ENCODE measurements at places on chromosomes 3 and 15. TPM values are rescaled to one million over a fixed set of nuclear protein-coding genes. Genes with fewer than 3 reads are reported as not detected.

The VWA5B2 gene
- not detected for total RNA-seq

The TRPM1 gene
- total RNA-seq, result under 0.01 TPM

The GOLGA8T gene
- under 0.01 TPM for total RNA-seq

The FSIP1 gene
- total RNA-seq, result 2.6 TPM

The ZNF662 gene
- total RNA-seq, result 3.9 TPM

The COL6A5 gene
- total RNA-seq, result under 0.01 TPM

The C3orf20 gene
- not detected for total RNA-seq

The CCDC39 gene
- total RNA-seq, result under 0.01 TPM

GRCh38 chr15:56835718-56836171 lies 82.7 kb upstream of the TCF12 start:
- DNase-seq, result peak; percentile 49

- peak; percentile 49 for DNase-seq
Measured at GRCh38 chr15:72481015-72481659, 7.0 kb downstream of the ARIH1 start.

- no peak for DNase-seq
Measured at GRCh38 chr3:123169930-123170329, 31.8 kb upstream of the SEC22A start.

GRCh38 chr3:40828741-40829415 lies 304.1 kb downstream of the ZNF621 start:
- DNase-seq, result no peak

DNA sequence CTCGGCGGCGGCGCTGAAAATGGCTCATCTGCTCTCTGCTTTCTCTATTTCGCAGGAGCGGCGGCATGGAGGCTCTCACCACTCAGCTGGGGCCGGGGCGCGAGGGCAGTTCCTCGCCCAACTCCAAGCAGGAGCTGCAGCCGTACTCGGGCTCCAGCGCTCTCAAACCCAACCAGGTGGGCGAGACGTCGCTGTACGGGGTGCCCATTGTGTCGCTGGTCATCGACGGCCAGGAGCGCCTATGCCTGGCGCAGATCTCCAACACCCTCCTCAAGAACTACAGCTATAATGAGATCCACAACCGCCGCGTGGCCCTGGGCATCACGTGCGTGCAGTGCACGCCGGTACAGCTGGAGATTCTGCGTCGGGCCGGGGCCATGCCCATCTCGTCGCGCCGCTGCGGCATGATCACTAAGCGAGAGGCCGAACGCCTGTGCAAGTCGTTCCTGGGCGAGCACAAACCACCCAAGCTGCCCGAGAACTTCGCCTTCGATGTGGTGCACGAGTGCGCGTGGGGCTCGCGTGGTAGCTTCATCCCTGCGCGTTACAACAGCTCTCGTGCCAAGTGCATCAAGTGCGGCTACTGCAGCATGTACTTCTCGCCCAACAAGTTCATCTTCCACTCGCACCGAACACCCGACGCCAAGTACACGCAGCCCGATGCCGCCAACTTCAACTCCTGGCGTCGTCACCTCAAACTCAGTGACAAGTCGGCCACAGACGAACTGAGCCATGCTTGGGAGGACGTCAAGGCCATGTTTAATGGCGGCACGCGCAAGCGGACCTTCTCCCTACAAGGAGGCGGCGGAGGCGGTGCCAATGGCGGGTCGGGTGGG lies 790 bp downstream of the SKOR1 start:
- no peak for DNase-seq

DNA sequence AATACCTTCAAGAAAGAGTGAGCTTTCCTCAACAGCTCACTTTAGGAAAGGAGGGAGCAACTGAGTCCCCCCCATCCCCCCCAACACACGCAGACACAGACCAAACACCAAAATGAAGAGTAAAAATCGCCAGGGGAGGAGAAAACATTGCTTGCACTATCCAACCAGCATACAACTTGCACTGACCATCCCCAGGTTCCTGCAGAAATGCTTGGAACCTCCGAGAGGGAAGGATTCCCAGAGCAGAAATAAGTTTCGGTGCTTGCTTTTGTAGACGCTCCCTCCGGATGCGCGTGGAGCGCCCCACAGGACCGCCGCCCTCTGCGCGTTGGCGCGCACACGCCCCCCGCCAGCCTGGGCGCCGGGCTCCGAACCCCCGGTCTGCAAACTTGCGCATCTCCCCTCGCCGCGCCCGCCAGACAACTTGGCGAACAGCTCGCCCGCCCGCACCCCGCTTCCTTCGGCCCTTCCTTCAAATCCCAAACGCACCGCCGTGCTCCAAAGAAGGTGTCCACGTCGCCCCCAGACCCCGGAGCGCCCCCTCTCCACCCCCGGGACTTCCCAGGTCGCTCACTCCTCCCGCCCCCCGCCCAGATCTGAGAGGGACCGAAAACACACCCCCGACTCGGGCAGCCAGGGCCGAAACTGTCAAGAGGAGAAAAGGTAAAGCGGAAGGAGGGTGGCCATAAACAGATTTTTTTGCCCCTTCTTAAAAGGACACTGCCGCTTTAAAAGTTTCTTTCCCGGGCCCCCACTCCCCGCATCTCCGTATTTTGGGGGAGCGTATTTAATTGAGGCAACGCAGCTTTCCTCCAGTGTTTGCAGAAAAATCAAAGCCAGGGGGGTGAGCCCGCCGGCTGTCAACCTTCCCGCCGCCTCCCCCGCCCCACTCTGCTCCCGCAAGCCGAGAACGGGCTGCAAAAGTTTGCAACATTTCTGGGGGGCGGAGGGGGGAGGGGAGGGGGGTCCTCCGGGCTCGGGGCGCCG lies 859 bp downstream of the RORA start:
- peak; percentile 27 for DNase-seq

DNA sequence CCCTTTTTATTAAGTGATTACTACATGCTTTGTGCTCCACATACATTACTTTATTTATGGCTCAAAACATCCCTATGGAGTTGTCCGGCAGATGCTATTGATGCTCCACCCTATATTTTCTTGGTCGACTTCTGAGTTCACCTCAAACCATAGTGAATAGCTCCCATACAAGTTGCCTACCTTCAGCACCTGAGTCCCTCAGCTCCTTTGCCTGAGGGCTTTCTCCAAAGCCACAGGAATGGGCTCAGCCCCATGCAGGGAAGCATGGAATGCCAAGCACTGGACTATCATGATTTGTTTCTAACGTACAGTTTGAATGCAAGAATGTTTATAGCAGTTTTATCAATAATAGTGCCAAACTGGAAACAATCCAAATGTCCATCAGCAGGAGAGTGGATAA lies 124.8 kb upstream of the TNIK start:
- DNase-seq, result no peak

- no peak for DNase-seq
Measured at GRCh38 chr3:97827741-97828471, 6.1 kb downstream of the CRYBG3 start.

DNA sequence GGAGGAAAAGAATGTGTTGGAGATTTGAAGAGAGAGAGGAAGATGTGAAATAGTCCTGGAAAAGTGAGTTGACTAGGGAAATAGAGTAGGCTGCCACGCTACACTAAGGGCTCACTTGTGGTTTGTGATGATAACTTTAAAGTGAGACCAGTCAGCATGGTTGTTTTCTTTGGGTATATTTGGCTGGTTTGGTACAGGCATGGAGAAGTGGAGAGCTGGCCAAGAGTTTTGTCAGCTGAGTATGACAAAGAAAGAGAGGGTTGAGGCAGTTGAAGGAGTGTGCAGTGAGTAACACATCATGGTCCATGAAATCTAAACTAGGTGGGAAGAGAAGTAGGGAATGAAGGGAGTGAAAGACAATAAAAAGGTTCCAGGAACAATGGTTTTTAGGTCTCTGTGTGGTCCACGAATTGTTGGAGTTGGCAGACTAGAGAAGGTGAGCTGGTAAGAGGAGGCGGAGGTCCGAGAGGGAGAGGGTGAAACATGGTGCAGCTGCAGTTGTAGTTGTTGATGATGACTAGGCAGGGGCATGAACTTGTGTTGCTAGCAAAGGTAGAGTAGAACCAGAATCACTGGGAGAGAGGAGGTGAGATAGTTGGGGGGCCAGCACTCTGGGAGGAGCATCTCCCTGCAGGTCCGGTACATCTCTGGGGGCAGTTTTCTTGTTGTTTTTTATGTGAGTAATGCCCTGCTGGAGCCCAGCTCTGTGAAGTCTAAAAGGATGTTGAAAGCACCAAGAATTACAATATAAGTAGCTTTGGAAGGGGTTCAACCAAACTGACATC lies 21.0 kb downstream of the ZNF80 start:
- DNase-seq, result no peak

- DNase-seq, result no peak
Measured at GRCh38 chr3:127045435-127046045, 62.6 kb downstream of the PLXNA1 start.

DNA sequence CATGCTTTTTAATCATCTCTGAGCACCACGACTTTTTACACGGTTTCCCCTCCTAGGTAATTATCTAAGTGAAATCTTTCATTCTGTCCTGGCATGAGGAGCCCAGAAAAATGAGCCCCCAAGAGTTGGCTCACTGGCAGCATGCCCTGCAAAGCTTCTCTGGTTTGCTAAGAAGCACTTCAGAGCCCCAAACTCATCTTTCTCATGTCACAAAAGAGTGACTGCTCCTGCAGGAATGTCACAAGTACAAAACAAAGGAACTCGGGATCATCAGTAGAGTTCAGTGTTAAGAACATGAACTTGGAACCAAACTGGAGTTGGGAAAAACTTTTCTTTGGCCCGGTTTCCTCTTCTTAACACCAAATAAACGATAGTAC lies 123.9 kb downstream of the FOXB1 start:
- DNase-seq, result no peak

GRCh38 chr3:64922213-64922612 lies 234.4 kb upstream of the ADAMTS9 start:
- no peak for DNase-seq

GRCh38 chr3:112813016-112813415 lies 33.6 kb downstream of the CD200R1L start:
- DNase-seq, result peak; percentile 65

GRCh38 chr15:41443275-41443674 lies 26.4 kb downstream of the RTF1 start:
- no peak for DNase-seq

DNA sequence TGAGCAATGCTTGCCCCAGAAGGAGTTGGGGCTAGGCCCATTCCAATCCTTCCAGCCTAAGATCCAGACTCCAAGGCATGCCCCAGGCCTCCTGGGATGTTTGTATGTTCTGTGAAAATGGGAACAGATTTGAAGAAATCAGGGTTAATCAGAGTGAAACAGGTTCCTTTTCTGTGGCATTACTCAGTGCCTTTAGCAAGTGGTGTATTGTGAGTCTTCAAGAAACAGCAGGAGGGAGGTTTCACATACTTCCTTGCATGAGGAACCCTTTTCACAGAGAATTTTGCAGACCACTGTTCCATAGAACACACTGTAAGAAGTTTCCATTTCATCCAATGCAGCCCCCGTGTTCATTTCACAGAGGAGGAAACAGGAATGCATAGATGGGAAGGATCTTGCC lies 8.4 kb upstream of the CDC25A start:
- DNase-seq, result no peak

GRCh38 chr3:186493525-186494255 lies 50.5 kb downstream of the CRYGS start:
- no peak for DNase-seq

Data from fibroblast of villous mesenchyme (primary cell).